ENCODE measurements at places on chromosomes 3 and 15. TPM values are rescaled to one million over a fixed set of nuclear protein-coding genes. Genes with fewer than 3 reads are reported as not detected.

GRCh38 chr15:29102911-29103823, 166.5 kb downstream of the NSMCE3 start:
- no peak for DNase-seq

GRCh38 chr15:70203981-70204560, 106.4 kb upstream of the TLE3 start:
- DNase-seq: no peak

- DNase-seq: peak; percentile 77
These were observed 703 bp downstream of the PEAK1 start for GRCh38 chr15:77418966-77419835.

- no peak for DNase-seq
These were observed 22.4 kb upstream of the GOLGA6L10 start for GRCh38 chr15:82371656-82372055.

DNA sequence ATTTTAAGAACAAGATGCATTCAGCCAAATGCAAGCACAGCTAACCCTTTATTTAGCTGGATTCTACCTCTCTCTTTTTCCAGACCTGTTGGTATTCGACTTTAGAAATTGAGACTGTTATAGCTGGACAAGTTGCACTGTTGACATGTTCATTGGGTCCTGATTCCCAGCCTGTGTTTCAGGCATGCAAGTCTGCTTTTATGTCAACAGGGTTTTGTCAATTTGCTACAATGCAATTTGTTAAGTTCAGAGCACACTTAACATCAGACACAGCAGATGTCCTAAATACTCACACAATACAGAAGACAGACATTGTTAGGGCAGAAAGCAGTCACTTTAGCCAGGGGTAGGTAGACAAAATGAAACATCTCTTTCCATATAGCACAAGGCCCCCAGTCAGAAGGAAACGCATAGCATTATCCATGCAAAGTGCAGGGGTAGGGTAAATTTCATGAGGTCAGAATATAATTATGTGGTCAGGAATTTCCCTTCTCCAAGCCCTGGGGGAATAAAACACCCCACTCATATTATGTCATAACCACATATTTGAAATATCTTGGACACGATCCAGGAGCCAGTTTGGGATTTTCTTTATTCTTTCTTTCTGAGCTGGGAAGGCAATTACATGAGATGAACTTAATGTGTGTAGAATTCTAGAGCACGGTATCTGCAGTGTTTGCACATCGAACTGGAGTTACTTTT, 504.1 kb downstream of the NTRK3 start:
- no peak for DNase-seq

- DNase-seq: no peak
These were observed 60.8 kb downstream of the TM4SF4 start for GRCh38 chr3:149535333-149535685.

DNA sequence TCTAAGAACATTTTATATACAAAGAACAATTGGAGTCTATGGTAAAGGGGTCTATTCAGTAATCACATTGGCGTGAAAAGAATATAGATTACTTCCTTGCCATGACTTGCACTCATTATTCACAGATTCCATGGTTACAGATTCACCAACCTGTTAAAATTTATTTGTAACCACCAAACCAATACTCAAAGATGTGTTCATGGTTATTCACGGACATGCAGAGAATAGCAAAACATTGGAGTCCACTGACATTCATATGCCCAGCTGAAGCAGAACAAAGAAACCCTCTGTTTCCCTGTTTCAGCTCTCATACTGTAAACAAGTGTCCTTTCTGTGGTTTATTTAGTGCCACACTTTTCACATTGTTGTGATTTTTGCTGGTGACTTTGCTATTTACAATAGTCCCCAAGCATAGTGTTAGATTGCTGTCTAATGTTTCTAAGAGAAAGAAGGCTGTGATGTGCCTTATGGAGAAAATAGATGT, 185.8 kb upstream of the TTC14 start:
- DNase-seq: no peak

DNA sequence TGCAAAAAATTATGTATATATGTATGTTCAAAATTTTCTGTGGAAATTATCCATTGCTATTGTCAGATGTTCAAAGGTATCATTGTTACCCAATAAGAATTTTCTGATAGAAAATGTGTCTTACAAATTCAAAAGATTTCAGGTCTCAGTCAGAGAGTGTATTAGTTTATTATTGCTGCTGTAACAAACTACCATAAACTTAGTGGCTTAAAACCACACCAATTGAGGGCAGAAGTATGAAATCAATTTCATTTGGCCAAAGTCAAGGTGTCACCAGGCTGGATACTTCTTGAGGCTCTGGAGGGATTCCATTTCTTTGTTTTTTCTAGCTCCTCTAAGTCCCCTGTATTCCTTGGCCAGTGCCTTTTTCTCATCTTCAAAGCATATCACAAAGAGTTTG, 914.4 kb upstream of the ROBO1 start:
- no peak for DNase-seq

GRCh38 chr15:32803631-32804030, 85.8 kb downstream of the GREM1 start:
- no peak for DNase-seq

- DNase-seq: no peak
These were observed 40.7 kb downstream of the GLCE start for GRCh38 chr15:69200832-69201745.

DNA sequence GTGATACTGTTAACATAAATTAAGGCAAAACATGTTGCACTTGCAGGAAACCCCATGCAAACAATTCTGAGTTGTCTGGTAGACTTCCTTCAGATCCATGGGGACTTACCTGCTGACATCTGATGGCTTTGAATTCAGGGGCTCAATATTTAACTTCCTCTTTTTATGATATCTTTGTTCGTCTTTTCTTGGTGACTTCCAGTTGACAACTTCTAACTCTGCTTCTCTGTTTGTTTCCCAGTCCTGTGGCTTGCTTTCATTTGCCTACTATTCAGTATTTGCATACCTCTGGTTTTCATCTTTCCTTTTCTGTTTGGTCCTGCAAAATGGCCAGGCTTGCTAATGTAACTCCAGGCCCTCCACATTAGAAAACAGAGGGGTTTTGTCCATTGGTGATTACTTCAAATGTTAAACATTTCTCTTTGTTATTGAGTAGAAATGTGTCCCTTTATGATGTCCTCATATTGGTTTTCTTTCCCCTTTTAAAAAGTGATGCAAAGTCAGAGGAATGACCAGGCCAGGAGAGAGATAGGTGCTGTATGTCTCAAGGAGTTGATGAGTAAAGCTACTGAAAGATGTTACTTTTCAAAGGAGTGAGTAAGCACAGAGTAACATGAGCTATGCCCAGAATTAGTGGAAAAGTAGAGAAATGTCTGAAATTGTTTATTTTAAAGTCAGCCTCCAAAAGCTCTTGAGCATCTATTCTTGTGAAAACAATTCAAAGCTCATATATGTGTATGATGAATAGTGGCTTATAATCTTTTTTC, 335.9 kb downstream of the LPP start:
- DNase-seq: no peak

DNA sequence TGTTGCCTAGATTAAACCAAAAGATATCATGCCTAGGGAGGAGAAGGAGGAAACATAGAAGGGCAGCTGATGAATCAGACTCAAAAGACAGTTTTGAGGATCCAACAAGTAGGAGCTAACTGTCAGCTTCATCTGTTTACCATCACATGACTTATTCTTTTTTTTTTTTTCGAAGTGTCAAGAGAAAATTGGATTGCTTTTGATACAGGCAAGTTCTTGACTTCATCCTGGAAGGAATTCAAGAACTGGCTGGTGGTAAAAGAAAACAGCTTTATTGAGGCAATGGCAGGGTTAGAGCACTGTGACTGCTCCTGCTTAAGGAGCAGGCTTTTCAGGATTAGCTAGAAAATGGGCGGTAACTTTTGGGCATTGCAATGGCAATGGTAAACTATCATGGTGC, 227.5 kb upstream of the KCNMB2 start:
- no peak for DNase-seq

DNA sequence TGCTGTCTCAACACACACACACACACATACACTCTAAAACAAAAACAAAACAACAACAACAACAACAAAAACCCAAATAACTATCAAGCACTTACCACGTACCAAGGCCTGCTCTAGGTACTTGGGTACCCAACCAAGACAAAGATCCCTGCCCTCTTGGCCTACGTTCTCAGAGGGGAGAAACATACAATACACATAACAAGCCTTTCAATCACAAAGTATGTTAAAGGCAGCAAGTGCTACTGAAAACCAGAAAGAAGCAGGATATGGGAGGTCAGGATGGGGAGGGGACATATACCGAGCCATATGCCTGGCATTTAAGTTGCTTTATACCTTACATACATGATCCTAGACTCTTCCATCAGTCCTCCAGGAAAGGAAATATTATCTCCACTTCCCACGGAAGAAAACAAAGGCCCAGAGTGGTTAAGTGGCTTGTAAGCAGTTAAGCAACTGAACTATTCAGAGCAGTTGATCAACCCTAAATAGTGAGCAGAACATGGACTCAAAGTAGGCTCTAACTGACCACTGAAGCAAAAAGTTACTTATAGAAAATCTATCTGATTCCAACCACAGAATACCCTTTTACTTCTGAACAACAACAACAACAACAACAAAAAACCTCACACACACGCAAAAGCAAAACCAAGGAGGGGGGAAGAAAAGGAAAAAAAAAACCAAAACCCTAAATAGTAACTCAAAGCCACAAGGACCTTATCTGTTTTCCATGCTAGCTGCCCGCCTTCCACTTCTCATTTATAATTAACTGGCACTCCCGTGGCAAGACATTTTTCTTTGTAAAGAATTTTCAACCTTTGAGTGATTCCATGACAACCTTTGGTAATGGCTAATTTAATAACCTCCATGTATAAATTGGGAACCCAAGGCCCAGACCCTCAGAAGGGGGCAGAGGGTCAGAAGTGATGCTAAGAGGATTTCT, 21.0 kb downstream of the PRICKLE2 start:
- DNase-seq: no peak

- DNase-seq: no peak
These were observed 90.5 kb downstream of the LPP start for GRCh38 chr3:188244395-188244861.

DNA sequence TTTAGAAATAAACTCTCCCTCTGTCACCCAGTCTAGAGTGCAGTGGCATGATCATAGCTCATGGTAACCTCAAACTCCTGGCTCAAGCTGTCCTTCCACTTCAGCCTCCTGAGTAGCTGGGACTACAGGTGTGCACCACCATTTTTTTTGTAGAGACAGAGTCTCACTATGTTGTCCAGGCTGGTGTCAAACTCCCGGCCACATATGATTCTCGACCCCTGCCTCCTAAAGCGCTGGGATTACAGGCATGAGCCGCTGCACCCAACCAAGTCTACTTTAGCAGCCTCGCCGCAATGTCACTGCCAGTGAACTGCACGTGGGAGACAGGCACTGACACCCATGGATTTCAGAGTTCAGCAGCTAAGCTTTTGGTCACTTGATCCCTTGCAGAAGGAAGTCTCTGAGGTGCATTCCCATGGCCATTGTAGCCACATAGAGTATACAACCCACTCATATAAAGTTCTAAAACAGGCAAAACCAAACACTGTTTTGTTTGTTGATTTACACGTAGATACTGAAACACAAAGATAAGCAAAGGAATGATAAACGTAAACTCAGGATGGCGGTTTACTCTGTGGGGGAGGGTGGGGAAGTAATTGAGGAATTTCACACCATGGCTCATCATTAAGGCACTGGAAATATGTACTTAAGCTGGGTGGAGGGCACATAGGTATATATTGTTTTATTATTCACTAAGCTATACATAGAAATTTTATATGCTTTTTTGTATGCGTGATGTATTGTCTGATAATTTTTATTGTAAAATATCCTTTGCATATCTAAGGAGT, 115.0 kb downstream of the MEX3B start:
- no peak for DNase-seq

GRCh38 chr3:186181901-186182300, 73.0 kb upstream of the ETV5 start:
- DNase-seq: no peak

GRCh38 chr3:151430821-151431484, 29.9 kb downstream of the IGSF10 start:
- DNase-seq: no peak

Gene CCDC54
- total RNA-seq: not detected

Gene ZBTB11
- total RNA-seq: 30.2 TPM

Gene SHC4
- total RNA-seq: 2.2 TPM
